Fibroblast of villous mesenchyme (primary cell): ENCODE measurements at places on chromosomes 1 and 21. TPM values are rescaled to one million over a fixed set of nuclear protein-coding genes. Genes with fewer than 3 reads are reported as not detected.

Gene GPX7
- total RNA-seq, result 52.8 and 64.8 TPM in 2 replicates

Gene CRP
- not detected in 2 replicates for total RNA-seq

Gene CLCNKA
- total RNA-seq, result not detected in 2 replicates

Gene CSF1
- total RNA-seq, result 24.5 and 64.8 TPM in 2 replicates

Gene ZNF683
- not detected in 2 replicates for total RNA-seq

Gene CNTN2
- total RNA-seq, result not detected in 2 replicates

Gene OR14K1
- not detected in 2 replicates for total RNA-seq

Gene LCA5L
- 0.86 and 0.97 TPM in 2 replicates for total RNA-seq

Gene PRAMEF25
- not detected in 2 replicates for total RNA-seq

Gene AMY1B
- total RNA-seq, result not detected in 2 replicates

Gene PBX1
- 62.8 and 67.4 TPM in 2 replicates for total RNA-seq

Gene HSF2BP
- 2.6 and 3.9 TPM in 2 replicates for total RNA-seq

Gene MNDA
- not detected in 2 replicates for total RNA-seq

Gene TARBP1
- total RNA-seq, result 17.7 and 20.3 TPM in 2 replicates

Gene FCGR3A
- total RNA-seq, result not detected in 2 replicates

Gene IGSF9
- not detected in 2 replicates for total RNA-seq

Gene FOXO6
- not detected in 2 replicates for total RNA-seq

Gene ATG4C
- total RNA-seq, result 4.5 and 9.5 TPM in 2 replicates

Gene HHAT
- total RNA-seq, result 9.0 and 15.1 TPM in 2 replicates

Gene ETNK2
- total RNA-seq, result 12.2 and 15.5 TPM in 2 replicates

Gene OR2M4
- not detected in 2 replicates for total RNA-seq

Gene AVPR1B
- total RNA-seq, result not detected in 2 replicates

Gene ELAPOR1
- 0.43 and 0.64 TPM in 2 replicates for total RNA-seq

Gene CFAP74
- total RNA-seq, result not detected in 2 replicates

Gene SLAMF6
- total RNA-seq, result not detected in 2 replicates

Gene TNNI3K
- total RNA-seq, result 1.3 TPM in 1 of 2 replicates, not detected in the other

Gene SMPDL3B
- not detected in 2 replicates for total RNA-seq

Gene OR2T33
- total RNA-seq, result not detected in 2 replicates

Gene KIF2C
- 18.7 and 26.8 TPM in 2 replicates for total RNA-seq
